ENCODE measurements at places on chromosomes 4 and X.

- DNase-seq: no peak
These were observed 100.0 kb downstream of the SHISA3 start for GRCh38 chr4:42497142-42497910.

- peak; percentile 7 for DNase-seq
These were observed 54.3 kb downstream of the LRBA start for GRCh38 chr4:150960818-150961217.

DNA sequence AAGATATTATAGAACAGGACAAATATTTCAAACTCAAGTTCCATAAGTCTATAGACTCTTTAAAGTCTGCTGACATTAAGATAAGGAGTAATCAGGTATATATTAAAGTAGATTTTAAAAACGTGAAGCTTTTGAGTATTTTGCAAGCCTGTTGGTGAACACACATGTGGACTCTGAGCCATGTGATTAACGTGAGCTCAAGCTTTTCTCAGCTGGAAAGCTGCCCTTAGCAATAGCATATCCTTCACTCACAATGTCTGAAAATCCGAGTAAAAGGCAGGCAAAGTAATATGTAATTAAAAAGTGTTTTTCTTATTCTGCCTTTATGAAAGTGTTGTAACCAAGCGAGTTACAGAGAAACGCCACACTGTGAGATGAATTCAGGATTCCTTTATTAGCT is 140.5 kb upstream of the AADAT start:
- DNase-seq: no peak

DNA sequence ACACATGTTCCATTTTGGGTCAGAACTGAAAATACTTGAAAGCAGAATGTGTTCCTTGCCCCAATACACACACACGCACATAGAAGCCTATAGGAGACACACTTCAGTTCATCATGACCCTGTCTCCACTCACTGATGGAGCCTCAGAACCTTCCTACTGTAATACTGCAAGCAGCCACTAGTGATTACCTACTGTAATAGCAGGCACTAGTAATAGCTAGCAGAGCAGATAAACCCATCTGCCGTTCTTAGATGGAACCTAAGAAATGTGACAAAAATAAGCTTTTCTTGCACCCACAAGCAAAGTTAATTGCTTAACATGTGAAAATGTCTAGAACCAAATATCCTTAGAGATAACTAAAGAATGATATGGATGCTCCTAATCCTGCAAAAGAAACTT is 13.6 kb downstream of the AMTN start:
- DNase-seq: no peak

DNA sequence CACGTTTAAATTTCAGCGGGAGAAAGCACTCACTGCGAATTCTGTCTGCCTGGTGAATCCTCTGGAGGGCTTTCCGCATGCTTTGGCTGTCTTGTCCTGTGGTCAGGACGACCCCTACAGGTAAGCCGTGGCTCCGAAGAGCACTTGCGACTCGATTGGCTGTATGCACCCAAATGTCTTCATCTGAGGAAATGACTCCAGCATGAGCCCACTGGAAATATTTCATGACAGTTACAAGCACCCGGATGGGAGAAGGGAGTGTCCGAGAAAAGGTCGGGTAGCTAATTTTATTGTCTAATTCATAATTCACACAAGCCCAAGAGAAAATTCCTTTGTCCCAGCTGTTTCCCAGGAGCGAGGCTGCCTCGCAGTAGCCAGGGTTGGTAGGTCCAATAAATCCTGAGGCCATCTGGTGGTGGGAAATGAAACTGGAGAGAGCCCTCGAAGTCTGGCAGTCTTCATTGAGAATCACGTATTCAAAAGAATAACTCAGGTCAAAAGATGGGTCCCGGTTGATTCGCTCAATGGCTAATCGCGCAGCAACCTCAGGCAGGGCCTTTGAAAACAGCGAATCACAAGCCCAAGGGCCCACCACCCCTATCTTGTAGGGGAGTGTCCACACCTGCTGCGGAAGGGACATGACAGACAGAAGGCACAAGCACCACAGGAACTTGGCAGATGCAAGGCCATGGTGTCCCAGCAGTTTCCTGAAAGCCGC is 6.6 kb downstream of the GUCY2F start:
- peak; percentile 22 for DNase-seq
